ENCODE measurements at places on chromosomes 2 and 18.
A peak's percentile ranks its signal among the peaks of the same experiment; 100 is the strongest.

- DNase-seq: peak; percentile 2
Measured at GRCh38 chr2:18545384-18545783, 15.1 kb downstream of the RDH14 start.

DNA sequence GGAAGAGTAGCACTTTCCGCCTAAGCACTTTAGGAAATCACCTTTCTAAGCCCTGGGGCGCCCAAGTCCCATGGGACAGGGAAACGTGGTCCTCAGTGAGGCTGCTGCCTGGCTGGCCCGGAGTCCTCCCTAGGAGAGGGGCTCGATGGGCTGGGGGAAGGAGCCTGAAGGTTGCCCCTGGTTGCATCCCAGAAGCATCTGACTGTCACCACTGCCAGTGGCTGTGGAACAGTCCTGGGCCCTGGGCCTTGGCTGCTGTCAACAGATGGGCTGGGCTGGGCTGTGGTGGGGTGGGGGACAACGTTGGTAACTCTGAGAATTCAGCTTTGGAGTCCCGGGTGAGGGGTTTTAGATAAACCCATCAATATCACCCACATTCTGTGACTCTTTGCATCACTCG lies 22.5 kb downstream of the ASB1 start:
- no peak for DNase-seq

DNA sequence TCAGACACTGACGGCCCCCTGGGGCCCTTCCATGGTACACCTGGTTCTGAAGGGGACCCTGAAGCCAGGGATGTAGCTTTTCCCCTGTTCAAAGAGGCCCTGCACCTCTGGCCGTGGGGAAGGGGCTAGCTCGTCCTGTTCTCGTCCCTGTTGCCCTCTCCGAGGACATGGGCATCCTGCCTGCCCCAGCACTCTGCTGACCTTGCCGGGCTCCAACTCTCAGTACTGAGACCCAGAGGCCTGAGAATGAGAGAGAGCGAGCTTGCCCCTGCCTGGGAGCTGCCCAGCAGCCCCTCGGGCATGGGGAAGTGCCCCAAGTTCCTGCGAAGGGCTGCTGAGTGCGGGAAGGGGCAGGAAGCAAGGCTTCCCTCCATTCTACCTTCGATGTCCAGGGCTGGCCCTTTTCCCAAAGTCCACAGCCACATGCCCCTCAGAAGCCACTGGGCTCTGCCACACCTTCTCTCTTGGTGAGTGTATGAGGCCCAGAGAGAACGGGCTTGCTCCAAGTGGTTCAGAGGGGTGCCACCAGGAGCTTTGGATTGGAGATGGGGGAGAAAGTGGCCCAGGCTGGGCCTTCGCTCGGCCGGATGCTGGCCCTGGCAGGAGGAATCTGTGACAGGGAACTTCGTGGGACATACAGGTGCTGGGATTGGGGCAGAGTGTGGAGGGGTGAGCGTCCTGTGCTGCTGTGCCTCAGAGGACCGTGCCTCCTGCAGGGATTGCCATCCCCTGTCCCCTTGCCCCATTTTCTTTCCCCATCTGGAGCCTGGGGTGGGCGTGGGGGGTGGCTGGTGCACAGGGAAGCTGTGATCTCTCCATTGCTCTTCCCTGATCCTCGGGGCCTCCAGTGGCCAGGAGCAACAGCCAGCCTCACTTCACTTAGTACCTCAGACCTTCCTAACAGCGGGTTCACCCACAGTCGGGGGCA lies 50.8 kb downstream of the KCNIP3 start:
- DNase-seq: no peak

- no peak for DNase-seq
Measured at GRCh38 chr2:199679883-199680282, 171.1 kb downstream of the FTCDNL1 start.

- DNase-seq: peak; percentile 0
Measured at GRCh38 chr18:33022370-33022769, 249.5 kb upstream of the KLHL14 start.

- DNase-seq: no peak
Measured at GRCh38 chr18:45833846-45834245, 8.4 kb downstream of the SIGLEC15 start.

GRCh38 chr2:67256892-67257291 lies 140.2 kb upstream of the ETAA1 start:
- no peak for DNase-seq

- peak; percentile 12 for DNase-seq
Measured at GRCh38 chr2:174587579-174587978, 10.0 kb downstream of the WIPF1 start.

DNA sequence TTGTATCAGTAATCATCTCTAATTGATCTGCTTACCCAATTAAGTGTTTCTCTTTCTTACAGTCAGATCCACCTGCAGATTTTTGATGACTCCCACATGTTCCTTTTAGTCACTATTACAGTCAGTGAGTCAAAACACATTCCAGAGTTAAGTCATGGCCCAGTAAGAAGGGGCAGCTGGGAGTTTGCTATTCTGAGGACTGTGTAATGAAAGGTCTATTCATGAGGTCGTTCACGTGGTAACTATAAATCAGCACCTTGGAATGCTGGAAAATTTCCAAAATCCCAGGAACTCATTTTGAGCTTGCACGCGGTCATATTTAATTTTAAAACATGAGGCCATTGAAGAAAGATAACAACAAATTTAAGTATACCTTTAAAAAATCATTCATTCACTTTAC lies 252.5 kb downstream of the XIRP2 start:
- DNase-seq: peak; percentile 99

DNA sequence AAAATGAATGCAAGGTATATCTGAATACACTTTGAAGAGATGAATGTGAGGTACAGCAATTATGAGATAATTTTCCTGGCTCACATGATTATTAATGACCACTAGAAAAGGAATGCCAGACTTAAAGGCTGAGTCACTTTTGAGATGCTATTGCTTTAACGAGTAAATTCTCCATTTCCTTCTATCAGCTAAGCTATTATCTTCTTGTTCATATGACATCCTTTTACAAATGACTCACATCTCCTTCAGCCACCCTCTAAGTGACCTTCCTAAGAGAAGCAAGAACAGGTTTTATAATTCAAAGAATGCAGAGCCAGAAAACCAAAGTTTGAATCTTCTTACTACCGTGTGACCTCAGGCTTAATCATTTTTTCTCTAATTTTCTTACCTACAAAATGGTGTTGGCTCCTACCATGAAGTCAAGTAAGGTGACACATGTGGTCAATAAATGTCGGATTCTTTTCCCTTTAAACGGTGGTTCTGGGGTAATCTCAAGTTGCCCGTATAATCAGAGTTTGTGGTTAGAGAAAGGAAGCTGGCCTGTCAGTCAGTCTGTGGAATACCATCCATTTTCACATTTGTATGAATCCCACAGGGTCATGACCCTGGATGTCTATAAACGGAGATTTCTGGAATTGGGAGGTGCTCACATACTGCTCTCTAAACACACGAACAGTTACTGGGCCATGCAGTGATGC lies 184.0 kb upstream of the PID1 start:
- peak; percentile 16 for DNase-seq

- DNase-seq: peak; percentile 15
Measured at GRCh38 chr2:109339519-109339966, 210.5 kb downstream of the SH3RF3 start.

- DNase-seq: no peak
Measured at GRCh38 chr2:187526792-187527191, 27.4 kb downstream of the TFPI start.
